ENCODE measurements at places on chromosomes 3 and 15.

- no peak for DNase-seq
Observed at GRCh38 chr3:152352554-152352953, 83.8 kb downstream of the MBNL1 start.

DNA sequence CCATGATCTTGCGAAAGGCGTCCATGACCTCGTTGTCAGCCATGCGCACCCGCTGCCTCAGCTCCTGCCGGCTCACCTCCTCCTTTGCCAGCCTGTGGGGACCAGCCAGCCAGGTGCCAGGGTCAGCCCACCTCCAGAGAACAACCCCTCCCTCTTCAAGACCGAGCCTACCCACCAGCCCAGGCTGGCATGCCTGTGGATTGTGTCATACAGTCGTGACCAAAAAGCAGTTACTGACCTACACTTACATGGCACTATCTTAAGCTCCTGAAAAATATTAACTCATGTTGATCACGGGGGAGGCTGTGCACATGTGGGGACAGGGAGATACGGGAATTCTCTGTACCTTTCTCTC, 10.7 kb upstream of the CAMK1 start:
- no peak for DNase-seq

DNA sequence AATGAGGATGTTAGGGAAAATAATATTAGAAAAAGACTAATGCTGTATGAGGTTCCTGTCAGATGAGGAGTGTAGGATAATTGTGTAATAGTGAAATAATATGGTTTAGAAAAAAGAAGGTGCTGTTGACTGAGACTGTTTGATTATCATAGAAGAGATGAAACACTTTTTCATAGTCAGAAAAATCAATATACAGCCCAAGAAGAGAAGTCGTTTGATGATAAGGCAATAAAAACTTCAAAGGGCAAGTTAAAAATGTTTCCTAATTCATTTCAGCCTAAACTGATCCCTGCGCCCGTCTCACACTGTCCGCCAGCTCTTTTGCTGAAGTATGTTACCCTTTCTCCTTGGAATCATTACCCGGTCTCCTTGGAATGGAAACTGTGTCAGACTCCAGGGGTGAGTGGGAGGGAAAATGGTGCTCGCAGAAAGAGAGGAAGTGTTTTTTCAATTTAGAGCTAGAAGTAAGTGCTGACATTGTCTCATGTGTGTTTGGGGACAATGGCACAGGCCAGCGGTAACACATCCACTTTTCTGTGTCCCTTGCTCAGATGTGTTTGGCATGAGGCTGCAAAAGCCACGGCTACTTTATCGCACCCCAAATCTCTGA, 23.6 kb downstream of the DUT start:
- no peak for DNase-seq

DNA sequence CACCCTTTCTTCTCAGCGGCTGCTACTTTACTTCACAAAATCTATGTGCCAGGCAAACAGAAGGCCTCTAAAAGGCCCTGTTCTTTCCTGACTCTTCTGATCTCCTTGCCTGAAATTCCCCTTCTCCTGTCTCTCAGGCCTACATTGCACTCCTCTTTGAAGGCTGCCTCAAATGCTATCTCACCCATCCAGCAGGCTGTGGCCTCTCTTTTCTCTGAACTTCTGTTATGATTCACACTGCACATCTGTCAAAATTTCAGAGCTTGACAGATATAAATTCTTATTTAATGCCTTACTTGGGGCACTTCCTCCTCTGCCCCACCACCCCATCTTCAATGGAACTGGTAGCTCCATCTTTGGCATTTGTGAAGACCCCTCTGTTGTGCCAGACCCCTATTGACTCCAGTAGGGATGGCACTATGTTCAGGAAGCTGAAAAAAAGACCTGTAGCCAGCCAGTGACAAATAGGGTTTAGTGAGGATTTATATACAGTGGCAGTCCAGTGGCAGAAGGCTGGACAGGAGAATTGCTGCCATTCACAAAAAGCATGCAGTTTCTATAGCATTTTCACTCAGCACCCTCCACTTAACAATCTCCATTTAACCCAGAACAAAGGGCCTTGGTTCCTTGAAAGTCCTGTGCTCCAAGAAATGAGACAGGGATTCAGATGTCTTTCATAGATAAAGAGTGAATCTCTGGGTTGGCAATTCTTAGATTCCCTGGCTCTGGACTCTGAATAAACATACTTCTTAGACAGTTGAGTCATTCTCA, 415.8 kb upstream of the GRM7 start:
- DNase-seq, result no peak

- DNase-seq, result no peak
Observed at GRCh38 chr15:75869446-75869845, 26.2 kb downstream of the UBE2Q2 start.

DNA sequence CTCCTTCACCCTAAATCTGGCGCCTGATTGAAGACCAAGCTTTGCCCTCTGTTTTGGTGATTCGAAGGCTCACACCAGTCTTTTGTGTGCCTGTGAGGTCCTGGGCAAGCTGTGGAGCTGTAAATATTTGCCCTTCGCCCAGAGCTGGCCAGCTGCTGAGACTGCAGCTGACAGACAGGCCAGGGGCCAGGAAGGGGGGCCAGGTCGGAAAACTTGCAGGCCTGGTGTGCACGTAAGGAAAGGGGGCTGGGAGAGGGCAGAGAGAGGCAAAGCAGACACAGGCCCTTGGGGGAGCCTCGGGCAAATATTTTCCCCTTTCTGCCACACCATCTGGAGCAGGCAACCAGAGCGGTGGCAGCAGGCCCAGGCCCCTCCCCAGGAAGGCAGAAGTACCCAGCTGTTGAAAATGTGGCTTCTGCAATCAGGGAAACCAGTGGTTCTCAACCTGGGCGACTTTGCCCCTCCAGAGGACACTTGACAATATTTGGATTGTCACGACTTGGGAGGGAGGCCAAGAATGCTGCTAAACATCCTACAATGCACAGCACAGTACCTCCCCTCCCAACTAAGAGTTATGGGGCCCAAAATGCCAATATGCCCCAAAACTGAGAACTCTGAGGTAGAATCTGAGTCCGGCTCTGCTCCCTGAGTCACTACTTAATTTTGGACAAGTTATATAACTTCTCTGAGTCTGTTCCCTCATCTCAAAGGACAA, 2.5 kb downstream of the PDZRN3 start:
- DNase-seq, result no peak

DNA sequence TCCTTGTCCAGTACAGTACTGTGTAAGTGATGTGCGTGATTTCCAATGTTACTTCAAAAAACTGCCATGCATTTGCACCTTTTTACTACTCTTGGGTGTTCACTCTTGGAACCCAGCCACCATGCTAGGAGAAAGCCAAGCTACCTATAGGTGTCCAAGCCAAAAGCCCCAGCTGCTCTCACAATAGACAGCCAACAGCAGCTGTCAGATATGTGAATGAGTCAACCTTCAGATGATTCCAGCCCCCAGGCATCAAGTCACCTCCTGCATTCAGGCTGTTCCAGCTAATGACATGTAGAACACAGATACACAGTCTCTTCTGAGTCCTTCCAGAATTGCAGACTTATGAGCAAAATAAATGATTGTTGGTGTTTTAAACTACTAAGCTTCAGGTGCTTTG, 417.7 kb upstream of the TGFBR2 start:
- DNase-seq, result no peak

DNA sequence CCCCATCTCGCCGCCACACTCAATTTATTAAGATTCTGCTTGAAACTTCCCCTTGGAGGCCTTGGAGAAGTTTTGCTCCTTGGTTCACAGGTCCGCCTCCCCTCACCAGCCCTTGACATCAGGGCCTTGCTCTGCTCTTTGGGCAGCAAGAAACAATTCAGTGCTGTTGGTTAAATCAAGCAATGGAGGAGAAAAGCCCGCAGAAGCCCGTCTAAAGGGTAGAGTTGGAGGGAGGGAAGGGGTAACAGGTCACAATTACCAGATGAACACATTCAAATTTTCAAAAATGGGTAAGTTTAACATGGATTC, 429 bp downstream of the PARP9 start:
- DNase-seq, result no peak

- DNase-seq, result no peak
Observed at GRCh38 chr3:156675830-156676767, 1.7 kb downstream of the TIPARP start.

GRCh38 chr3:114827495-114827894, 319.6 kb downstream of the ZBTB20 start:
- no peak for DNase-seq

- DNase-seq, result no peak
Observed at GRCh38 chr3:184910664-184911063, 98.7 kb downstream of the VPS8 start.

DNA sequence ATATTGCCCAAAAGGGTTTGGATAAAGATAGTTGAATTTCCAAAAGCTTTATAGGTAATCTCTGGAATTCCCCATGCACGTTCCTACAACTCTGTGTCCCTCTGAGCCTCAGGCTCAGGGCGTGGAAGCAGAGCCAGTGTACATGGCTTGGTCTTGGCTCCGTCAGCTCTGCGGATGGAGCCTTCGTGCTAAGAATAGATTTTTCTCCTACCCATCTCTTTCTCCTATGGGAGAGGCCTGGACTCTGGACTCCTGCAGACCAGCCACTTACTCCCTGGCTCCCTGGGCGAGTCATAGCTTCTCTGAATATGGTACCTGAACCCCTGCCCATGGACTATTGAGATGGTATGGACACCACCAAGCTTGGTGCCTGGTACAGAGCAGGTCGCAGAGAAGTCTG, 99.9 kb downstream of the EEFSEC start:
- DNase-seq, result no peak

- DNase-seq, result no peak
Observed at GRCh38 chr3:46386205-46386604, 15.5 kb downstream of the CCR5 start.

DNA sequence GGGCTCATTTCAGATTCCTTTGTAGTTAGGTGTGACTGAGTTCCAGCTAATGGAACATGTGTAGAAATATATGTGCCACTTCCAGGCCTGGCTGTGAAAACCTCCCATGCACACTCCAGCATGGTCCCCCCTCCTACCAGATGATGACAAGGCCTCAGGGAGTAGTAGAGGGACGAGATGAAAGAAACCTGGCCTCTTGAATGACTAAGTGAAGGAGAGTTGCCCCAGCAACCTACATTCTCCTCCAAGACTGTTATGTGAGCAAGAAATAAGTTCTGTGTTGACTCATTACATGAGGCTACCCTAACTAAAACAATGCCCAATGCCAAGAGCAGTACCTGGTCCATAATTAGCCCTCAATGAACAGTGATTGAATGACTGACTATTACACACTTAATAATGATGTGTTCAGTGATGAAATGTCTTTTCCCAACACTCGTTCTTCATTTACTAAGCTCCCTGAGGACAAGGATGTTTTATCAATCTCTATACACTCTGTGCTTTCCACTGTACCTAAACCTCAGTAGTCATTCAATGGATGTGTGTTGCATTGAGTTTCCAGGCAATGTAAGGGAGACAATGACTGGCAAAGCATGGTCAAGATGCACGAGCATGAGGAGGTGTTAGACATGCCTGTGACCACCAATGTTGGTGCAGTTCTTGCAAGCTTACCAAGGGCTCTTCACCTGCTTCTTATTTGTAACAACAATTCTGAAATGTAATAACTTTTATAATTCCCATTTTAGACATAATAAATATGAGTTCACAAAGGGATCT, 62.0 kb upstream of the BCL6 start:
- DNase-seq, result no peak

DNA sequence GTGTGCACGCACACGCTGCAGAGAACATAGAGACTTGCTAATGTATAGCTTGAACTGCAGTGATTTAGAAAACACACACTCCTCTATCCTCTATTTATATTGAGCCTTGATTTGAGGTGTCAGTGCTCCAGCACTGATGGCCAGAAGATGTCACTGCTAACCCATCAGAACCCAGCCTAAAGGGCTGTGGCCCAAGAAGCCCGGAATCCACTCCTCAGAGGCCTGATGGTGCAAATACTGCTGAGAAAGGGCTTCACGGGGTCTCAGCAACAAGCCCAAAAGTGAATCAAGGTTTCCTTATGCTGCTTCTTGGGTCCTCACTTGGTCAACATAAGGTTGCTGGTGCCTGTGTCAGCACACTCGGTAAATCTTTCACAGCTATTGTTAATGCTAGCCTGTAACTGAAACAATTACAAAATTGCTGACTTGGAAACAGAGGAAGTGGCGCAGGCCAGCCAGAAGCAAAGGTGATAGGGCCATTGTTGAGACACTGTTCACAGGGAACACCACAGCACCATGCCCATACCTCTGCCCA, 60.3 kb downstream of the HEG1 start:
- DNase-seq, result peak; percentile 60
